ENCODE measurements at places on chromosomes 1 and 21.

DNA sequence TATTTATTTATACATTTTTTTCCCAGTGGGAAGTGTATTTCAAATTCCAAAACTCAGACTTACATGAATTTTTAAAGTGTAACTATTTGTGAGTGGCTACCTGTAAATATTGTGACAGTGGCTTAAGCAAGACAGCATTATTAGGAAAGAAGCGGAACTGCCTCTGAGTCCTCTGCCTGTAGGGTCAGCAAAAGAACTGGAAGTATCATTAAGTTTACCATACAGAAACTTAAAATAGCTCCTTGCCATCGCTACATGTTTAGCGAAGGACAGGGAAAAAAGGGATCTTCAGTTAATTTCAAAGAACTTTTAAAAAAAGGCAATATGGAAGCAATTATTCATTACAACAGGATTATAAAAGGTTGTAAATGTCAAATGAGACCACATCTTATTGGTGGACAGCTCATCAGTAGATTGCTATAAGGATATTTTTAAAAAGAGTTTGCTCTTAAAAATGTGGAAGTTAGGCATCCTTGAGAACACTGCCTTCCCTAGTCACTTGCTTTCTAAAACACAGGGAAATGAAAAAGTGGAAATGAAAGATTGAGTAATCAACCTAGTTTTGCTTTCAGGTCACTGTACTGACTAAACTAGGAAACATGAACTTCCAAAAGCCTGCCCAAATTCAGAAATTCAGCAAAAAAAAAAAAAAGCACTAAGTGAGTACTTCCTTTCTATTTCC, 39.2 kb downstream of the NSL1 start:
- no peak for DNase-seq

DNA sequence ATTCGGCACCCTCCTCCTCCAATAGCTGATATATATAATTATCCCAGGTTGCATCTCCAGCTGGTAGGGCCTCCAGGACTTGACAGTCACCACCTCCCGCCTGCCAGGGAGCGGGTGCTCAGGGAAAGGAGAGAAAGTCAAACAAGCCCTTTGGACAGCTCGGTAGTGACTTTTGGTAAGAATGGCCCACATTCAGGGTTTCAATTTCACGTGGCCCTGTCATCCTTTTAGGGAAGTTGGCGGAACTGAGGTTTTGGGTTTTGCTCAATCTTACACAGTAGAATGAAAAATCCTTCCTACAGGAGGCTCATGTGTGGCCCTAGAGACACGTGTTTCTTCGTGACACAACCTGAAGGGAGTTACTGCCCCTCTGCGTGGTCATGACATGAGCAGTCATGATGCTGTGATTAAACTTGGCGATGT, 44.2 kb downstream of the CAPN8 start:
- no peak for DNase-seq

DNA sequence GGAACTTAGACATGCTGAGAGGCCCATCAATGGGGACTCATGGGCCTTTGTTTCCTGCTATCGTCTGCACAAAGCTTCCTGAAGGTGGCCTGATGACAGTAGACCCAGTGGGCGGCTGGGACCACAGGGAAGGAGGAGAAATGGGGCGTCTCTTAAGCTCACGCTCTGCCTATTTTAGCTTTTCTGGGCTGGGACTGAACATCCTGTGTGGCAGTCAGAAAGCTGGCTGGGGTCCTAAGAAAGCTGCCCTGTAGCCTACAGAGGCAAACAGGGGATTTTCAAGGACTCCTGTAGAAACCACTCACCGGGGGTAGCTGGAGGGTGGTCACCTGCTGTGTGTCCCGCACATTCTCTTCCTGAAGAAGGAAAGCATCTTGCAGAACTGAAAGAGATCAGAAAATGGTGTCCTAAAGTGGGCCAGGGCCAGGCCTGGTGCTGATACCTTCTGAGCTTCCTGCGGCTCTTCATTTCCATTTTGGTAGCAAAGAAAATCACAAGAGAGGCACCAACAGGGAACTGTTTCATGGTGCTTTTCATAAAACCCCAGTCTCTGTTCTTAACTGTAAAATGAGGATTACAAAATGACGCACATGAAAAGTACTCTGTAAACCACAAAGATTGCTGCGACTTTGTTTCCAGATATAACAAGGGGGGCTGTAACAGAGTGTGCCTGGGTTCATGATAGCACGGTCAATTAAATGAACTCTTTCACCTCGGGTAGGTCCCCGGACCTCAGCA, 8.6 kb downstream of the ZNF496 start:
- DNase-seq = no peak

DNA sequence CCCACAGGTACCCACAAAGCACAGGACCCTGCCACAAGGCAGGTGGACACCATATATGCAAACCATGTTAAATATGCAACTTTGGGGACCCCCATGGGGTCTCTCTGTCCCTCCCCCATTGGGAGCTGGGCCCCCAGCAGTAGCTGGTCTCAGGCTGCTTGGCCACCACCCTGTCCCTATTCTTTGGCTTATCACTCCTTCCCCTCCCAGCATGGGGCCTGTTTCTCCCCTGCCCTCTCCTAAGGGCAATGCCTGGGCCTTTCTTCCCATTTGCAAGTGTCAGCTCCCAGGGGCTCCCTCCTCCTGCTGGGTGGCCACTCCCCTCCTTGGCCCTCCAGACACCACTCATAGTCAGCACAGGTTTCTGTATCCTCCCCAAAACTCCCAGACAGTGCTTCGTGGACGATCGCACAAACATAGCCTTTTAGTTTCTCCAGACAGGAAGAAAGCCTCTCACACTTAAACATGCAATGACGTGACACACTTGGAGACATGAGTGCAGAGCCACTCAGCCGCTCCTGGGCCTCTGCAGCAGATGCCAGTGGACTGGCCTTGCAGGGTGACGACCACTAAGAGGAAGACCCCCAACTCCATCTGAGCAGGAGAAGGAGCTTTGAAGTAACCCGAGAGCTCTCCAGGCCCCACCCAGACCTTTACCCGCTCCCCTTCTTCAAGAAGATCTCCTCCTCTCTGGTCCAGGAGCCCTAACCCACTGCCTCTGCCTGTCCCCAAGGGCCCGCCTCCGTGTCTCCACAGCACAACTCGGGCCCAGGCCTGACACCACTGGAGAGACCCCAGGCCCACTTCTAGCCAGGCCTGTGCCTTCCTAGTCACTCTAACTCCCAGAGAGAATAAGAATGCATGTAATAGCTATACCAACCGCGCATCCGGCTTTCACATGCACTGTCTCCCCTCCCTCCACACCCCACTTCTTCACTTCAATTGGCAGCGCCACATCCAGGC, 22.9 kb downstream of the CITED4 start:
- no peak for DNase-seq

DNA sequence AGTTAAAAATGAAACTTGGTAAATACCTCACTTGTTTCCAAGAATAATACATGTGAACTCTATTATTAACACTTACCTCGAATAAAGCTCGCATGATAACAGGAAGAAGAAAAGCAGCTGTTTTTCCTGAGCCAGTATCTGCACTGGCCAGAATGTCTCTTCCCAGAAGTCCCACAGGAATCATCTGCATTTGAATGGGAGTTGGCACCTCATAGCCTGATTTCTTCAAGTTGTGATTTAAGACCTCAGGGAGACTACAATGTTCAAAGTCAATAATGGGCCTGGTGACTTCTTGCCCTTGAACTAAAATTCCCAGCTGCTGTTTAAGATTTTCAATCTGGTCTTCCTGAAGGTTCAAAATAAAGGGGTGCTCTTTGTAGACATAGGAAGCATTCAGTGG, 3.8 kb downstream of the DDX59 start:
- DNase-seq = no peak

- no peak for DNase-seq
These were observed 67.7 kb upstream of the RCC1 start for GRCh38 chr1:28437924-28438699.

Measured in stimulated activated CD4-positive, alpha-beta T cell treated with anti-CD3 and anti-CD28 coated beads, Interleukin-1b, Interleukin-23, amount 100 ng/mL, for 1 hour (primary cell).